Stimulated activated memory B cell treated with anti-CD40 and anti-IgM and Interleukin-4, amounts not matched to agents 10 μg/mL and 1 μg/mL and 100 μg/mL, for 72 hours (primary cell): ENCODE measurements at places on chromosomes 7 and 10.

DNA sequence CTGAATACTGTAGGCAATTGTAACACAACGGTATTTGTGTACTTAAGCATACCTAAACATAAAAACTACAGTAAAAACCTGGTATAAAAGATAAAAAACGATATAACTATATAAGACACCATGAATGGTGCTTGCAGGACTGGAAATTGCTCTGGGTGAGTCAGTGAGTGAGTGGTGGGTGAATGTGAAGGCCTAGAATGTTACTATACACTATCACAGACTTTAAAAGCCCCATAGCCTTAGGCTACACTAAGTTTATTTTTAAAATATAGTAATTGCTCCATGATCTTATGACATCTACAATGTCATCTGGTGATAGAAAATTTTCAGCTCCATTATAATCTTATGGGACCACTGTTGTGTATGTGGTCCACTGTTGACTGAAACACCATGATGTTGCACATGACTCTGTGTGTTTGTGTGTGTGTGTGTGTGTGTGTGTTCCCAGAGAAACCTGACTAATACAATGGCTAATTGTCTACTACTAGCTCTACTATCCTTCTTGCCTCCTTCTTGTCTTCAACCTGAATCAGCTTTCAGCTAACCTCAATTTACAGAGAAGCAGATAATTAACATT is 27.6 kb upstream of the PRPF18 start:
- no peak for ATAC-seq

- ATAC-seq, result no peak
Measured at GRCh38 chr10:66671562-66671961, 254.3 kb upstream of the LRRTM3 start.

GRCh38 chr10:34643620-34644019 is 171.5 kb downstream of the PARD3 start:
- no peak for ATAC-seq

GRCh38 chr10:78685466-78686103 is 383.2 kb upstream of the ZMIZ1 start:
- no peak for ATAC-seq

- no peak for ATAC-seq
Measured at GRCh38 chr7:45915606-45916005, 5.5 kb downstream of the IGFBP3 start.

DNA sequence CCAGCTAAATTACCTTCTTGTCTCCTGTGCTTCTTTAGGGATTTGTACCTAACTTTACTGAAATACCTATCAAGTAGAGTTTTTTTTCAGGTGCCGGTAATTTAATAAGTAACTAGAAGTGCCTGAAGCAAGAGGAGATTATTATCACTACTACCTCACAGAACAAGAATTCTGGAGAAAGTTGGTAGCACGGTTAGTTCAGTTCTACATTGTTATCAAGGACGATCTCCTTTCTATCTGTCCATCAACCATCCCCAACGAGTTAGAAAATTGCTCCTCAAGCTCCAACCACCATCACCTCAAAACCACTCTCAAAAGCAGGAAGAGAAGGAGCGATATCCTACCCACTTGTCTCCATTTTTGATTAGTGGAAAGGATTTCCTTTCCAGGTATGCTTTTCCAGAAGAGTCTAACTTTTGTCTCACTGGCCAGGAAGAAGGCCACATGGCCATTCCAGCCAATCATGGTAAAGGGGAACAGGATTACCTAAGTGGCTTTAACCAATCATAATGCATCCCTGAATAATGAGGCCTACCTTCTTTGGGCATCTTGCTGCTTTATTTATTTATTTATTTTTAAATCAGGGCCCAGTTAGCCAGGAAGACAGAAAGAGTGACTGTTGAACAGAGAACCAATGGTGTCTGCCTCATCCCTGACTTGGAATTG is 265.2 kb downstream of the SNX13 start:
- no peak for ATAC-seq

- ATAC-seq, result no peak
Measured at GRCh38 chr10:20059084-20059835, 243.0 kb downstream of the PLXDC2 start.

DNA sequence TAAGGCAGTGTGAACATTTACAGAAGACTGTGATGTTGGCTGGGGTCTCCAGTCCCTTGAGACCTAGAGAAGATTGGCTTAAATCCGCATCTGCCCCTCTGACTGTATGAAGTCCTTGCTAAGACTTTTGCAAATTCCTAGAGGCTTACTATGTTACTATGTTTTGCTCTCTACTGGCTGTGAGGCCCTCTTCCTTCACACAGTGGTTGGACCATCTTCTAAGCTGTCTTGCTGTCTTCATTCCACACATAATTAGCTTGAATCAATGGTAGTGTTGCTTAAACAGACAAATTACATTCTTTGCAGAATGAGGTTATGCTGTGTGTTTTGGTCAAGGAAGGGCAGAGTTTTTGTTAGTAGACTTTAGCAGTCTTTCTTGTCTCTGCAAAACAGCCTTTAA is 658.0 kb downstream of the TYW1 start:
- no peak for ATAC-seq

- ATAC-seq, result no peak
Measured at GRCh38 chr10:15027741-15028140, 16.0 kb upstream of the OLAH start.

DNA sequence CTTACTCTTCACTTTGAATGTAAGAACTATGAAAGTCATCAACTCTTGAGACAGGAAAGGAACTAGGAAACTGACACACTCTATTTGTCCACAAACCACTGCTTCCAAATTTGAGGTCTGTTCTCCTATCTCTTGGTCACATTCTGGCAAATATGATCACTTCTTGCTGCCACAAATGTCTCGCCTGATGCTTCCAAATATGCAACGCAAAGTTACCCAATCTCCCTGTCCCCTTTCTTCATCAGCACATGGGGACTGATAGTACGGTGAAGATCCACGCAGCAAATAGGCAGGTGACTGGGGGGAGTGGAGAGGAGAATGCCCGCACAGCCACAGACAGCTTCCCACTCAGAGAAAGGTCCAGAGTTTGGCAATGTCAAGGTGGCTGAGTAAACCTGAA is 92.6 kb upstream of the TCF7L2 start:
- no peak for ATAC-seq

DNA sequence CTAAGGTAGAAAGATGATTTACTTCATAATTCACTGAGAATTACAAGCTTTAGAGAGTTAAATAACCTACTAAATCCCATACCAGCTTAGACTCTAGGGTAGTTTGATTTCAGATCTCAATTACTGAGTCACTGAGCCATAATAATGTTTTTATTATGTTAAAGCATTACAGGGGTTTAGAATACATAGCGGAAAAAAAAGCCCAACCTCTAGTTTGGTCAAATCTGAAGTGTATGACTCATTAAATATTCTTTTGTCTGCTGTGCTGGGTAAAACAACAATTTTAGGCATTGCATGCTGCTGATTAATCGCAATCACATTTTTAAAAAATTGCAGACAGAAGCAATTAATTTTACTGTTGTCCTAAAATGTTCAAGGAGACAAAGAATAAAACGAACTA is 48.5 kb downstream of the MALRD1 start:
- ATAC-seq, result no peak

DNA sequence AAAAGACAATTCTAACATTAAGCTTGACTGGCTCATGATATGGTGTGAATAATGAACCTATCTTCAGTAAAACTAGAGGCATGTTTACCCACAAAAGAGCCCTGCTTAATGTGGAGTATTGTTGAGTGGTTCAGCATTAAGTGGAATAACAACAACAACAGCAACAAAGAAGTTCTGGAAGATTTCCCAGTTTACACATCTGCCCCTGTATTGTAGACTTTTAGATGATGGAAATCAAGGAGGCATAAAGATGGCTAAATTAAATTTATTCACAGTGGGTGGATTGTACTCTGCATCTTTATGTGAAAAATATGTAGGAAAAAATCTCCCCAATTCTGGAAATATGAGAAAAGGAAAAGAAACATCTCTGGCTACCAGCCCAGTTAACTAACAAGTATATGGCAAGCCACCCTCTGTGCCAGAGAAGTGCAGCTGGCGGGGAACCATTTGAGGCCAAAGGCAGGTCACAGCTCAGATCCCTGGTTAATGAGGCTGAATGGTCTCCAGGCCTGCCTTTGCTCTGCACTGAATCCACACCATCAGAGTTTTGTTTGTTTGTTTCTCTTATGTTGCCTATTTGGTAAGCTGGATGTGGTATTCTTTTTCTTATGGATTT is 186.0 kb downstream of the SEMA3D start:
- ATAC-seq, result no peak

DNA sequence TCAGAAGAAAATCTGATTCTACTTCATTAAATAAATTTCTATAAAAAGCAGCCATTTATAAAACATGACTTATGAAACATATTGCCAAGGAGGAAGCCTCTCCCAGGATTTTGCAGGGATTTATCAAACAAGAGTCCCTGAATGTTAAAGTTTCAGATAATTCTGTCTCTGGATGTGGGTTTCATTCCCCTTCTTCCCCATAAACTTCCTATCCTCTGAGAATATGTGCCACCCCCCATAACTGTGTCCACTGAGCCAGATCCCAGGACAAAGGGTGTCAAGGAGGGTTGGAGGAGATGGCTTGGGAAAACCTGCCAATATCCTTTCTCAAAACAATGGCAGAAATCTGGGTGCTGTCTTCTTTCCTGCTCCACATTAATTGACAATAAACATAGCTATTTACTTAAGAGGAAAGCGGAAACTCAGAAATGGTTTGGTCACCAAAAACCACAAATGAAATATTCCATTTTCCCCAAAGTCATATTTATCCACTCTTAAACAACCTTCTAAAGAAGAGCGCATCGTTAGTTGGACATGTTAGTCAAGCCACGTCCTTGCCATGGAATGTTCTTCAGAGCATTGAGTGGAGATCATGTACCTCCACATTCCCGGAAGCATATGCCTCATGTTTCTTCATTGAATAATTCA is 54.3 kb upstream of the AKR1E2 start:
- no peak for ATAC-seq

GRCh38 chr7:135706038-135706742 is 21.8 kb downstream of the SLC13A4 start:
- no peak for ATAC-seq

- no peak for ATAC-seq
Measured at GRCh38 chr7:78080811-78081210, 282.2 kb downstream of the PHTF2 start.

DNA sequence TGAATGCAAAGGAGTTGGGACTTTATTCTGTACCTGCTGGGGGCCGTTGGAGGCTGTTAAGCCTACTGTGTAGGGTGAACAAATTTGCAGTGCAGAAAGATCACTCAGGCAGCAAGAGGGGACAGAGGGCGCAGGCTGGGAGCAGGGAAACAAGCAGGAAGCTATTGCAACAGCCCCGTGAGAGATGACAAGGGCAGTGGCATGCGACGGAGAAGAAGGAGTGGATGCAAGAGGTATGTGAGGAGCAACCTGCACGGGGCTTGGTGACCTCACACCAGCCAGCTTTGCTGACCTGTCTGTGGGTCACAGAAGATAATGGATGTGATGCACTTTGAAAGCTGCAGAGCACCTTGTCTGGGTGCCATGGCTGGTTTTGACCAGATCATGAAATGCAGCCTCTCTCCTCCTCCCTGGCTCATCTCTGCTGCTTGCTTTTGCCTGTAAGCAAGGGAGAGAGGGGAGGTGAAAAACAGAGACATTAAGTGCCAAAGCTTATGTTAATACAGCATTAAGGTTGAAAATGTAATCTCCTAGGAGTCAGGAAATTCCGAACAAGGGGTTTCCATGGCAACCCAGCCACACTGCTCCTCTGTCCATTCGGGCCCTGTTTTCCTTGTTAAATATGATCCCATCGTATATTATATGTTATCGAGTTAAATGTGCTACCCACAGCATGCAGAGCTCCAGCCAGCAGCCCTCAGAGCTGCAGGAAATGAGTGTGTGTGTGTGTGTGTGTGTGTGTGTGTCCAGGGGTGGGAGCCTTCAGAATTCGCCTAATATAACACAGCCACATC is 314.3 kb upstream of the ZMIZ1 start:
- no peak for ATAC-seq

- no peak for ATAC-seq
Measured at GRCh38 chr10:46538717-46539426, 17.6 kb downstream of the GPRIN2 start.

DNA sequence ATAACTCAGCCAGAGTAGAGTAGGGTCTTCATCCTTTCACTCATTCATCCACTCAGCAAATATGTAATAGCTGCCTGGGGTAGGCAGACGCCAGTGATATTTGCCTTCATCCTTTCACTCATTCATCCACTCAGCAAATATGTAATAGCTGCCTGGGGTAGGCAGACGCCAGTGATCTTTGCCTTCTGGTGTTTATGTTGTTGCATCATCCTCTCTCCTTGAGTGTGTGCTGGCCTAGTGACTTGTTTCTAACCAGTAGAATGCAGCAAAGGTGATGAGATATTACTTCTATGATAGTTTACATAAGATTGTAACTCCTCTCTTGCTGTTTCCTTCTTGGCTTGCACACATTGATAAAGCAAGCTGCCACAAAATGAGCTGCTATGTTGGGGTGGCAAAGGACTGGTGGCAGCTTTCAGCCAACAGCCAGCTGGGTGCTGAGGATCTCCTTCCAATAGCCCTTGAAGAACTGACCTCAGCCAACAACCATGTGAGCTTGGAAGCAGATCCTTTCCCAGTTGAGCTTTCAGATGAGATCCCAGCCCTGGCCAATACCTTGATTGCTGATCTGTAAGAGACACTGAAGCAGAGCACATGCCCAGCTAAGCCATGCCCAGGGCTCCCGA is 23.2 kb upstream of the MTPN start:
- ATAC-seq, result no peak

GRCh38 chr7:43332193-43332796 is 219.8 kb downstream of the HECW1 start:
- no peak for ATAC-seq

DNA sequence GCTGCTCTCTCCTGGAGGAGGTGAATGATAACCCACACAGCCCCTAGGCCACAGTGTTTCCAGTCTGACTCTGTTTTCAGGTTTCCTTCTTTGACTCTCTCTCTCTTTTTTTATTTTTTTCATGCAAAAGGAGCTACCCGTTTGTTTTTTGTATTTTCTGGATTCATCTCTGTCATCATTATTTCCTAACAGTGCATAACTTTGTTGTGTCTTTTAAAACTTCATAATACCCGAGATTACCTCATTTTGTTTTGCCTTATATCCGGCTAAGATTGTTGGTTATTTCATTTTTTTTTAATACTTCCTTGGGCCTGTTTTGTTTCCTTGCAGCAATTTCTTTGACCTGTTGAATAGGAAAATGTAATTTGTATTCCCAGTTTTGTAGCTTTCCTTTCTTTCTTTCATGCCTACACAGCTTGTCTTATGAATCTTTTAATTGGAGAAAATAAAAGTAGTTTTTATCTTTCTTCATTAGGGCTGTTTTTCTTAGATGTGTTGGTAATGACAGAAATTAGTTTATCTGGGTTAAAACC is 72.5 kb downstream of the SPAG6 start:
- no peak for ATAC-seq
